ENCODE measurements at places on chromosomes 5 and 9.

DNA sequence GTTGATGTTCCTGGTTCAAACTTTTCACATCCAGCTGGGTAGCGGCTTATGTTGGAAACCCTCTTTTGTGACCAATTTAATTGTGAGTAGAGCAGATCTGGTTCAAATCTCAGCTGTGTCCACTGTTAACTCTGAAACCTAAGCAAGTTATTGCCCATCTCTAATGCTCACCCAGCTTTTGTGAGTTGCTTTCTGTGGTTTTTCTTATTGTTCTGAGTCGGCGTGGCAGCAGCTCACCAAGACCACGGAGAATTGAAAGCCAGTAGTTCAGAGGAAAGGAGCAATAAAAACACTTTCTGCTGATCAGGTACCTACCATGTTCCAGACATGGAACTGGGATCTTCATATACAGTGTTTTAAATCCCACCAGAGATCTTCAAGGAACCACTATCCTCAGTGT lies 114.4 kb downstream of the DOCK2 start:
- DNase-seq: no peak

GRCh38 chr5:78858364-78858763 lies 126.7 kb downstream of the ARSB start:
- DNase-seq: no peak

DNA sequence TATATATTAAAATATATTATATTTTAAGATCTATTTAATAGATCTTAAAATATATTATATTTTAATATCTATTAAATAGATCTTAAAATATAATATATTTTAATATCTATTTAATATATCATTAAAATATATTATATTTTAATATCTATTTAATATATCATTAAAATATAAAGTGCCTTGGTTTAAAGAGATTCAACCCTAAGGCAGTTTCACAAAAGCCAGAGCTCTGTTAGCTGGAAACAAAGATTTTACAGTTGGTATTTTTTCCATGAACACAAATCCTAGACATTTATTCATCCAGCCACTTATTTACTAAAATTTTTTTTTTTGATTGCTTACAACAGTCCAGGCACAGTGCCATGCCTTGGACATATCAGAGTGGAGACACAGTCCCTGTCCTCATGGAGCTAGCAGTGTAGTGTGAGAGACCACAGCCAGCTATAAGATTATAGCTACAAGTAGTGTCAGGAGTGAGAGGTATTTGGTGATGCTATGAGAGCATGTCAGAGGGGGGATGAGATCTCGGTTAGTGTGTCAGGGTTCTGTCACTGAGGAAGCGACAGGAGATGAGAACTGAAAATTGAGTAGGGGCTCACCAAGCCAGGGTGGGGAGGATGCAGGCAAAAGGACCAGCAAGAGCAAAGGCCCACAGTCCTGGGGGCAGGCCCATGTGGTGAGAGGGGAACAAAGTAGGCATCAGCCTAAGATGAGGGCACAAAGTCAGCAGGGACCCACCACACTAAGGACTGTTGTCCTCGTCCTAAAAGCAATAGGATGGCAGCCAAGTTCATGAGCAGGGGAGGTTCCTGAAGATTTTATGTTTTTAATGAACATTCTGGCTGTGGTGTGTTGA lies 74.5 kb downstream of the FBXO38 start:
- DNase-seq: no peak

GRCh38 chr5:138444078-138444773 lies 5.4 kb downstream of the REEP2 start:
- DNase-seq: no peak

DNA sequence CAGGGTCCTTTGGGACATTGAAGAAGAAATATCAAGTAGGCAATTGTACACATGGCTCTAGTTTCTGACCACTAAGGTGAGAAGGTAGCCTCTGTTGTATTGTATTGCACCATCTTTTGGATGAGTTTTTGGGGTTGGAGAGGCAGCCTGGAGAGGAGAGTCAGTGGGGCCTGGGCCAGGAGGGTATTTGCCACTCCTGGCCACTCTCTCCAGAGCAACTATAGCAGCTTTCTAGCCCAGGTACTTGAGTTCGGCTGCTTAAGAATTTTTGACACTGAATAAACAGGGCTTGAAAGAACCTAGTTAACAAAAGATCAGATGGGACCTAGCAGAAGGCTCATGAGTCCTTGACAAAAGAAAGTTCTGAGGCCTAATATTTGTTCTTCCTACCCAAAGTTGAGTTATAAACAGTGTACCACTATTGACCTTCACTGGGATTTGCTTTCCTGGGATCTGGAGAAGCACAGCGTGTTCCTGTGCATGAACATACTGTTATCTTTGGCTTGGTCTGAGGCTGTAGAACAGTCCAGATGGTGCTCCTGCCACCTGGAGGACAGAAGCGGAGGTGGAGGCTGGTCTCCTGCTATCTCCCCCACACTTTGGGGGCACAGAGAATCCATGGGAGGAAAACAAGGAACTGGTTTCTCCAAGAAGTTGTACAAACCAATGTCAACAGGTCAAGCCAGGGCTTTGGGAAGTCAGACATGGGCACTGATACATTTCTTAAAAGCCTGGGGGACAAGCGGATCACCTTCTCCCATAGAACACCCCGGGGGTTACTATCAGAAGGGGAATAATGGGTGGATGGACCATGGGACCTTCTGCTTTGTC lies 110.4 kb upstream of the LIFR start:
- DNase-seq: no peak

DNA sequence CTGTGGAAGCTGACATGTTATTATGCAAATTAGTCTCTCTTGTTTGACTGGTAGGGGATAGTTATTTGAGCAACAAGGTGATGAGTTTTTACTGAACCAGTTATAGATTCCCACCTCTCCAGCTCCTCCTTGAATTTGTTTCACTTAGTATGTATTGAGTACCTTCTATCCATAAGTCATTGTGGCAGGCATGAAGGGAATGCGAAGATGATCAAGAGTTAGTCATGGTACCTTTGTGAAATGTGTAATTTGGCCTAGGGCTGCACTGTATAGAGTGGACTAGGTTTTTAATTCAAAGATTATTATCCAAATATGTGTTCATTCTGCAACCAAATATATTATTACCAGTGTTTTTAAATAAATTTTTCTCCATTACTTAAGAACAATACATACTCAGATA lies 110.1 kb downstream of the HACD4 start:
- no peak for DNase-seq

DNA sequence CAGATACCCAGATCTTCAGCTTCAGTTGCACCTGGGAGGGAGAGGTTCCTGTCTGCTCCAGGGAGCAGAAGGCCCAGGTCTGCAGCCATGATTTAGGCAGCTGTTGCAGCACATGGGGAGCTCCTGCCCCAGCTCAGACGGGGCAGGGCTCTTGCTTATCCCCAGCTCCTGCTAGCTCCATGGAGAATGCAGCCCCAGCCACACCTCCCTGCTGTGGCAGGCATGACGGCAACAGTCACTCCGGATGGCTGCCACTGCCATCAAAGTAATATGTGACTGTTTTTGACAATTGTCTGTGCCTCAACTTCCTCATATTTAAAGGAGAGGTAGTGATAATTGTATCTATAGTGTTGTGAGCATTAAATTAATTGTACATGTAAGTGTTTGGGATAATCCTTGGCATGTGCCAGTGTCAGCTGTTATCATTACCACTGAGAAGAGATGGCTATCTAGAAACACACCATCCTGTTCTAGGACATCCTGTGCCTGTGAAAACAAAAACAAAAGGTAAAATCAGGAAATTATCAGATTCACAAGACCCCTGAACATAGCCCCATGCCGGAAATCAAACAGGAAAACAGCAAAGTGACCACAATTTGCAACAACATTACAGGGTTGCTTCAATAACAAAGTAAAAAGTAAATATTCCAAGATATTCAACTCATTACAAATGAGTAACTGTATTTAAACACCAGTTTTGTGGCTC lies 1048.8 kb upstream of the ACO1 start:
- no peak for DNase-seq

DNA sequence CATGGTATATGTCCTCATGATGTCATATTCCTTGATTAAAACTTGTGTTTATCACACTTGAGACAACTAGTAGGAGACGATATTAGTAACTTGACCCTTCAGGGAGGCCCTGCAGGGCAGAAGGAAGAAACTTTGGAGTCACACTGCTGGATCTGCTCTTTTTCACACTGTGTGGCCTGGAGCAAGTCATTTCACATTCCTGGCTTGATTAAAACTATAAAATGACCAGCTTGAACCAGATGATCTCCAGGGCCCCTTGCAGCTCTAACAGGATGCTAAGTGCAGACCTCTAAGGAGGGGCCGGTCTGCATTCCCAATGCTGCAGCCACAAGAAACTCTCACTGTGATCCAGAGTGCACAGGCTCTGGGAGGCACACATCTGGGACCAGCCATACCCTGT lies 146.4 kb upstream of the ZNF366 start:
- no peak for DNase-seq

GRCh38 chr9:117747386-117747970 lies 43.3 kb downstream of the TLR4 start:
- DNase-seq: no peak

- no peak for DNase-seq
Measured at GRCh38 chr5:177368869-177369644, 11.3 kb downstream of the RGS14 start.

DNA sequence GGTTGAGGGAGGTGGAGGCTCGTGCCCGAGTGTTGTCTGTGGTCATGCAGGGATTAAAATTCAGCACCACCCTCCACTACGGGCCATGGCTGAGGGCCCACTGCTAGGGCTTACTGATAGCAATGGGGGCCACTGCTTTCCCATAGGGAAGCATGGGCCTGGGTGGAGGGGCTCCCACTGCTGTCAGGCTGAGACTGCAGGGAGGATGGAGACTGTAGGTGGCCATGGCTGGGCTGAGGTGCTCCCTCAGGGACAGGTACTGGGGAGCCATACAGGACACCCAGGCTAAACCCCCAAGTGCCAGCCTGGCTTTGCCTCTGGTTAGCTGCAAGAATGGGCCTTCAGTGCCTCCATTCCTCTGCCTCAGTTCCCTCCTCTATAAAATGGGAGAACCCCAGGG lies 26.1 kb downstream of the FAM163B start:
- DNase-seq: no peak

GRCh38 chr5:32953694-32954093 lies 242.6 kb downstream of the NPR3 start:
- no peak for DNase-seq
